ENCODE measurements at places on chromosomes 1 and 21.

DNA sequence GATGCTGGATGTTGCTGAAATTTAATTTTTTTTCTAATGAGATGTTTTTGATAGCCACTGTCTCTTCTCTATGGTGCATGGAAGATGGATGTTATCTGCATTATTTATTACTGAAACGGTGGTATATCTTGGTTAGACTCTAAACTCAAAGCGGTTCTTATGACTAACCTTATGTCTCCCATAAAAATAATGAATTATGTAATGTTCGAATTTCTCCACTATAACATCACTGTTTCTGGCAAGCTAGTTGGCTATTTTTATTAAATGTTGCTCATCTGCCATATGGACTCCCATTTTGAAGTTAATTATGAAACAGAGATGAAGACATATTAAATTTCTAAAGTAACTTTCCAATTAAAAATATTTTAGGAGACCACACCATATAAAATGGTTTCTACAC, 808.6 kb upstream of the ADGRL4 start:
- no peak for DNase-seq

- no peak for DNase-seq
Observed at GRCh38 chr1:44747878-44748277, 8.2 kb downstream of the KIF2C start.

DNA sequence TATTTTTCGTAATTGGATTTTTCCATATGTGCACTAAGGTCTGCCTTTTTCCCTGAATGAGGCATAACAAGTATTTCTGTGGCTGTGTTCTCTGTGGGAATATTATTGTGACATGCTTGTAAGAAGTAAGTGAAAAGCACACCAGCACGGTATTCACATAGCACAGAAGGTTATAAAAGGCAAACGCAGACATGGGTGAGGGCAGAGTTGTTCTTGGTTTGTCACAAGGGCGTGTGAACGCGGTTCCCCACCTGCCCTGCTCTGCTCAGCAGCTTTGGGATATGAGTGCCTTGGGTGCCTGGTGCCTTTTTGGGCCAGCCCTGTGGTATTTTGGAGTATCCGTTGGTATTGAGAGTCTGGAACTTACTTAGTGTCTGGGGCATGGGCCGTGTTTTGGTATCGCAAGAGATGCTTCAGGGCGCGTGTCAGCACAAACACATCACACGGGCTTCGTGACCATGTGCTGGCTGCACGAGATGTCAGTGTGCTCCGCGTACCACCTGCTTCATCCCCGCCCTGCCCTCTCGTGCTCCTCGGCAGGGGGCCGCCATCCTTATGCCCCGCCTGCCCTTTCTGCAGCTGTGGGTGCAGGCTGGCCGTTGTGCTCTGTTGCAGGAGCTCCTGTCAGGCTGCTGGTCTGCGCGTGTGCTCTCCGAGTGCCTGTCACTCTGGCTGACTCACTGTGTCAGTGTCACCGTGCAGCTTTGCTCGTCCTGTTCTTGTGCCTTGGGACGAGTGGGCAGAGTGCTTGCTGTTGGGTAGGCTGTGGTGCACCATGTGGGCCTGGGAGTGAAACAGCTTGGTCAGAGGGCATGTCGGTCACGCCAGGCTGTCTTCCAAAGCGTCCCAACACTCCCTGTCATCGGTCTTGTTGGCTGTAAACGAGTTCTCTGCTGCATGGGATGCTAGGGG, 15.0 kb downstream of the SKI start:
- DNase-seq = no peak

GRCh38 chr1:23403038-23403336, 21.6 kb downstream of the TCEA3 start:
- peak; percentile 76 for DNase-seq

DNA sequence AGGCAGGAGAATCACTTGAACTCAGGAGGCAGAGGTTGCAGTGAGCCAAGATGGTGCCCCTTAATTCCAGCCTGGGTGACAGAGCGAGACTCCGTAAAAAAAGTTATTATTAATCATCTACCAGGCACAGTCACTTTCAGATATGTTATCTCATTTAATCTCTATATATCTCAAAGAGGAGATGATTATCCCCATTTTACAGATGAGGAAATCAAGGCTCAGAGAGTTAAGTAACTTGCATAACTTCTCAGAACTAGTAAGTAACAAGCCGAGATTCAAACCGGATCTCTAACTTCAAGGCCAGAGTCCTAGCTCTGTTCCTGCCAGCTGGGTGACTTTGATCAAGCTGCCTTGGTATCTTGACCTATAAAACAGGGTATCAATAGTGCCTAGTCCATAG, 17.5 kb downstream of the DIO1 start:
- no peak for DNase-seq

DNA sequence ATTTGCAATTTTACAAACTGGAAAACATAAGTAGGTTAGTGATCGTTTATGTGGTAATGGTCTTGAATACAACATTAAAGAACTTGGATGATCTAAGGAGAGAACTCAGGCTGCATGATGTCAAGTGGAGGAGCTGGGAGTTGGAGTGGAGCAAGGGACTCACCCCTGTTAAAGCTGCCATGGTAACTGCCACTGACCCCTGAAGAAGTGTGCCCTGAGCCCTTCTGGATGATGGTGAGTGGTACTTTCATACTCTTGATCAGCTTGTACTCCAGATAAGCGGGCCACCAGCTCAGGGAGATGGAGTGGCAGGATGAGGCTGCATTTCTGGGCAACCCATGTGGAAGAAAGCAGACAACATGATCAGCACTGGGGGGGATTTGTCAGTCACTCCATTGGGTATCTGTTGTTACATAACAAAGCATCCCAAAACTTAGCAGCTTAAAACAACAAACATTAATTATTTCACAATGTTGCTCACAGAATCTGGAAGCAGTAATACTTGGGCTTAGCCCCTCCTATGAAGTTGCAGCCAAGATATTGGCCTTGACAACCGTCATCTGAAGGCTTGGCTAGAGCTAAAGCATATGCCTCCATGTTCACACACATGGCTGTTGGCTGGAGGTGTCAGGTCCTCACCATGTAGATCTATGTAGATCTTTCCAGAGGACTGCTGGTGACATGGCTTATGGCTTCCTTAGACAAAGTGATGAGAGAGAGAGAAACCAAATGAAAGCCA, 213.8 kb downstream of the DUSP10 start:
- no peak for DNase-seq

DNA sequence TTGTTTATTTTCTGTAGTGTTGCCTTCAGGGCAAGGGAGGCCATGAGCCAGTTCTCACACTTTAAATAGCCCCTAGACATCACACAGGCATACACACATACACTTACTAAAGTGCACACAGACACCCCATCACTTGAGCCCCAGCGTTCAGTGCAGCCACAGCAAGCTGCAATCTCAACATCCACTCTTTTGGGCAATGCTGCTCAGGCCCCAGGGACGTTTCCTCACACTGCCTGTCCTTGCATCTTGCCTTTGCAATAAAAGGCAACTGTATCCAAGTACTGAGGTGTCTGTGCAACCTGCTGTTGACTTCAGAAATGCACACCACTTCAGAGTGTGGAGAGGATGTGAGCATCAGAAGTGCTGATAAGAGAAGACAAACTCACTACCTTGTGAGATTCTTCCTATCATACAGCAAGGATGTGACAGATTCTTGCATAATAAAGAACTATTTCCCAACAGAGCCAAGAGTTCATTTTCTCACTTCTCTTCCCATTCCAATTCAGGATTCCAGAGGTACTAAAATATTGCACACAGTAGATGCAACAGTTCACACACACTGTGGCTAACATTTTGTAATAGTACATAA, 36.2 kb downstream of the IRF2BP2 start:
- DNase-seq = no peak

DNA sequence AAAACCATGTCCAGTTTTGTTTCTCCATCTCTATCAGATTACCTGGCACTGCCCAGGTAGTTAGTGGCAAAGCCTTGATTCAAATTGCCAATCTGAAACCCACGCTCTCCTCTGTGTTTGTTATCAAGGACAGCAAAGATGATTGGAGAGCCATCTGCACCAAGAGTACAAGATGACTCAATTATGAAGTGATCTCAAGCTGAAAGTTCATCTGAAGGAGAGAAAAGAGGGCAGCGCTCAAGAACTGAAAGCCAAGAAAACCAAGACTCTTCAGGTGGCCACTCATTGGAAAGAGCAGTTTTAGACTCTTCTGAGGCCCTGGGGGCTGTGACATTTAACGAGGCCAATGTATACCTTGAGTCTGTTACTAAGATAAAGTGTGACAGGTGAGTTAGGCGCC, 13.8 kb downstream of the RXRG start:
- no peak for DNase-seq

DNA sequence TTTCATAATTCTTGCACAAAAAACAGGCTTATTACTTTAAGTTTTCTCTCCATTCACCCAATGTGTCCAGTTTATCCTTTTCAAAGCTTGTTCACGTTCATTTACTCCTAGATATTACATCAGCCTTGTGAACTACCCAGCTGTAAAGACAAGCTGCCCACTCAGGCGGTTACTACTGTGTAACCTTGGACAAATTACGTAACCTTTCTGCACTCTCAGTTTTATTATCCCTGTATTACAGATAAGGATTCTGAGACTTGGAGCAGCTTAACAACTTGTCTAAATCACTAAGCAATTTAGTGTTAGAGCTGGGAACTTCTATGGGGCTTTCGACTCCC, 20.5 kb upstream of the LPAR3 start:
- DNase-seq = no peak
